Dermis microvascular lymphatic vessel endothelial cell (primary cell): ENCODE measurements at places on chromosomes 3 and 15. TPM values are rescaled to one million over a fixed set of nuclear protein-coding genes. Genes with fewer than 3 reads are reported as not detected.

DNA sequence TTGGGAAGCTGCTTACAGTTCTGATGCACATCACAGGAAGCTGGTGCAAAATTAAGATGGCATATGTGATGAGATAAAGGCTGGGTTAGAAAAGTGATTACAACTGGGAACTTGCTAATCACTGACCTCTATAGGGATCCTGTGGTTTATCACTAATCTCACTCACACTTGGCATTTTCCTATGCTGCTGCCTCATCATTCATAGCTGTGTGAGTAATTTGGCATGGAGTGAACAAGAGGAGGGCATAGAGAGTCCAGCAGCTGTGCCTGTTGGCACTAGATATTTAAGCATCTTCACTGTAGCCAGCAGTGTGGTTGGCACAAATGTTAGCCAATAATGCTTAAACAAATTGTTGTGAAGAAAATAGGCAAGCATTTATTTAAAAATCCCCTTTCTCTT, 217.7 kb upstream of the CGNL1 start:
- no peak for DNase-seq

- no peak for DNase-seq
Measured at GRCh38 chr3:138438896-138439295, 4.5 kb downstream of the ESYT3 start.

DNA sequence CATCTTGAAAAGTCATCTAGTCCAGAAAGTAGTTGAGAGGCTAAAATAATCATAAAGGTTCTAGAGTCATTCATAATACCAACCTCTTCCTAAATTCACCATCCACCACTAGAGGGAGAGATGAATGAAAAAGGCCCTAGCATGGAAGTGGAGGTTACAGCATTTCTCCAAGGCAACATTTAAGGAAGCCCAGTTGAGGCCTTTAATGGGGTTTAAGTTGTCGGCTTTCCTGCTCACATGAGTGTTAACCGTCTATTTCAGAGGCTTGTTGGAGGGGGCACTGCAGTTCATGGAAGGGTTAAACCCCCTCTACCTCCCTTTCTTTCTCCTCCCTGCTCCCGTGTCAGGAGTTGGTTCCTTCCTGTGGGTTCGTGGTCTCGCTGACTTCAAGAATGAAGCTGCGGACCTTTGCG, 3.8 kb upstream of the SLCO3A1 start:
- no peak for DNase-seq

DNA sequence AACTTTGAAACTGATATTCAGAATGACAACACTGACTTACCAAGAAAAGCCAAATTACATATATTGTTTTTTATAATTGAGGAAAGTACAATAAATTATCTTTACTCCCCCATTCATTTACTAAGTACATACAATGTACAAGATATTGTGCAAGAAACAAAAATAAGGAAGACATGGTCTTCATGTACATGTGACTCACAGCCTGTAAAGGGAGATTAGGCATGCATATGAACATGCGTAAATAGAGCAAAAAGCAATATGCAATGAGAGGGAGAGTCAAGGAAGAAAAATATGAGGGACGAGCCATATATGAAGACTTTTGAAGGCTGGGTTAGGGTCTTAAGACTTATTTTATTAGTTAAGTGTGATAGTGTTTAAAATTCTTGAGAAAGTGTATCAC, 258.4 kb downstream of the GBE1 start:
- no peak for DNase-seq

The RLBP1 gene
- not detected in 2 replicates for total RNA-seq
